ENCODE measurements at places on chromosomes 2 and 18.

GRCh38 chr2:177324797-177325196 lies 60.3 kb upstream of the NFE2L2 start:
- DNase-seq = no peak

DNA sequence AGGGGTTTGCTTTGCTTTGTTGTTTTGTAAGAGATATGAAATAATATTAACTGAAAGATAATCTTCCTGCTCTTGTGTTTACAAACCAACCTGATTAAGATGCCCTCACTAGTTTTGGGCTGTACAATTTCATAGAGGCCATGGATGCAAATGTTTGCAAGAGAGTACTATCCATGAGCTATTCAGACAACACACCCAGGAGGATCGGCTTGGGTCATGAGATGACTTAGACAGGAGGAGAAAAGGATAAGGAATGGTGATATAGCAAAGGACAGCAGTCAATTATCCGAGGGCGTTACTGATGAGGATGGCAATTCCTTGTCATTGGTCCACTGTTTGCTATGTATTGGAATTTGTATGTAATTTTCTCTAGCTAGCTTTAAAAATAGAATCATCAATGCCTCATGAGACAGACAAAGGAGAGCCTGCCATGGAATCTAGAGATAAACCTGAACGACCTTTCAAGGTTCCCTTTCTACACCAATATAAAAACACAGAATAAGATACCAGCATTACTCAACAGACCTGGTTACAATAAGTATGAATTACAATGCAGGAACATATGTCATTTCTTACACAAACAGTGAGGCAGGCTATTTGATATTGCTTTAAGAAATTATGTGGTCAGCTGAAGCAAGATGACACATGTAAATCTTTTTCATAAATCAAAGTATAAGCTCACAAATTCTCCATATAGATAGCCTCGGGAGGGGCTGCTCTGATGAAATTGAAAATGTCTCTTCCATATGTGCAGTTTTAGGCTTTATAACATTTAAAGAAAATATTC lies 54.4 kb upstream of the SOS1 start:
- no peak for DNase-seq

GRCh38 chr2:5528706-5529105 lies 163.5 kb upstream of the SOX11 start:
- DNase-seq = no peak

- DNase-seq = no peak
Measured at GRCh38 chr2:25281522-25281921, 60.2 kb downstream of the DNMT3A start.

GRCh38 chr2:8575038-8575833 lies 106.6 kb upstream of the ID2 start:
- DNase-seq = peak; percentile 27

- DNase-seq = no peak
Measured at GRCh38 chr2:43315482-43315881, 89.1 kb upstream of the ZFP36L2 start.

GRCh38 chr2:133993160-133993559 lies 260.7 kb upstream of the MGAT5 start:
- no peak for DNase-seq

- DNase-seq = no peak
Measured at GRCh38 chr2:127569666-127570065, 34.2 kb downstream of the MYO7B start.

DNA sequence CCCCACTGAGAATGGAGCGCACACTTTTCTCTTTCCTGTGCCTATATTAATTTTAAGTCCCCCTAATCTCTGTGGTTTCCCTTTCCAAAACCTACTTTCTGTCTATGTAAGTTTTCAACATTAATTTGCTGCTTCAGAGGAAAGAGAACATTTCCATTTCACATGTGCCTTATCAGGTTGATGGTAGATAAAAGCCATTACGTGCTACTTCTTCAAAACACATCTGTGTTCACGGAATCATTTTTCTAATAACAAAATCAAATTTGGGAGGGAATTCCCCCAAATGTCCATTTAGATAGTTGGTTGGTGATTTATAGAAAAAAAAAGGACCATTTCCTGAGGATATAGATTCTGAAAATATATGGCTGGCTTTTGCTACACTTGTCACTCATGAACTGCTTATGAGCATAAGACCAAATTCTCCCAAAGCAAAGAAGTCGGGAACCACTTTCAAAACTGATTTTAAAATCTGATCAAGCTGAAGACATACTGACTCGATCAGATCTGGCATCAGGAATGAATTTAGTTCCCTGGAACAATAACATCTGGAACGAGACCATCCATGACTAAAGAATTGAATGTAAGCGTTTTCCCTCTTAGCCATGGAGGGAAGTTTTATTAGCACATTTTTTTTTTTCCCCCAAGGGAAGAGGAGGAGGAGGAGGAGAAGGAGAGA lies 8.2 kb downstream of the PTGR3 start:
- no peak for DNase-seq

DNA sequence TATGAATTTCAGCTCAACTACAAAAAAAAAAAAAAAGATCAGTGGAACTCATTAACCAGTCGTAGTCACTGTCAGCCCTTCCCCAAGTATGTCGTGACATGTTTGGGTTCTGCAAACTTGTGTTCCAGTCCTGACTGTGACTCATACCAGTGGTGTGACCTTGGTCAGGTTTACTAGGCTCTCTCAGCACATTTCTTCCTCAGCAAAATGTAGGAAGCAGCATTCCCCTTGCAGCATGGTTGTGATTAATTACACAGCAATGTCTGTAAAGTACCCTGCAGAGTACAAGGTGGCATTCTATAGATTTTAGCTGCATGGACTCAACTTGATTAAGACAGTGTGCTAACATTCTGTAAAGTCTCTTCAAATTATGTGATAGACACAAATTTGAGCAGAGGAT lies 156.9 kb downstream of the LAMA1 start:
- DNase-seq = no peak

GRCh38 chr2:86283411-86284030 lies 53.9 kb downstream of the REEP1 start:
- DNase-seq = no peak

GRCh38 chr18:76496194-76496890 lies 1.3 kb upstream of the ZNF516 start:
- no peak for DNase-seq

DNA sequence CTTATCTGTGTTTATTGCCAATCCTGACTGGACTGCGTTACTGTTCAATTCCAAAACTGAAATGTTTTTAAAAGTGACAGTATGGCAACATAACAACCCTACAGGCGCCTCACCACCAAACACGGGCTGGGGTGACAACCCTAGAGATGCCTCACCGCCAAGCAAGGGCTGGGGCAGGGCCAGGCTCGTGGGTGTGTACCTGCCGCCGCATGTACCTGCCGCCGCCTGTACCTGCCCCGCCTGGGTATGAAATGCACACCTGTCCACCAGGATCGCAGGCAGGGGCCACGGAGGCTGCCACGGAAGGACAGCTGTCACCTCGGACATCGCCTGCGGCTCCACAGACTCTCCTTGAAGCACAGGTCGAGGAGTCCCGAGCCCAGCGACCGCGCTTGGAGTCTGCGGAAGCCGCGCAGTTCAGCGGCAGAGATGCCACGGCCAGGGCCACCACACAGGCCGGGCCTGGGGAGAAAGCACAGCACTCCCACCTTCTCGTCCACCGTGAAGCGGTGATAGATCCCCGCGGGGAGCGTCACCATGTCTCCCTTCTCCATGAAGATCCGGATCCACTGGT lies 18.9 kb downstream of the ADI1 start:
- no peak for DNase-seq

GRCh38 chr2:190105554-190105953 lies 43.0 kb upstream of the MSTN start:
- DNase-seq = no peak

DNA sequence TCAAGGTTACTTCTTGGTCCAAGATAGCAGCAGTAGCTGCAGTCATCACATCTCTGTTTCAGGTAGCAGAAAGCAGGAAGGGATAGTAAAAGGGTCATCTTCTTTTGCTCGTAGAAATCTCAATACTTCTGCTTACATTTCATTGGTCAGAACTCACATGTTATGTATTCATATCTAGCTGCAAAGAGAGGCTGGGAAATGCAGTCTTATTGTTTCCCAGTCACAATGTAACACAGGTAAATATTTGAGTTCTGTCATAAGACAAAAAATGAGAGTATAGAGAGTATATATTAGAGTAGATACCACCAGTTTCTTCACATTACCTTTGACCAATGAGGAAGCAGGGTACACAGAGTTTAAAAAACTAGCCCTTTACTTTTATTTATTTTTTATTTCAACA lies 132.4 kb upstream of the ITGA6 start:
- no peak for DNase-seq

DNA sequence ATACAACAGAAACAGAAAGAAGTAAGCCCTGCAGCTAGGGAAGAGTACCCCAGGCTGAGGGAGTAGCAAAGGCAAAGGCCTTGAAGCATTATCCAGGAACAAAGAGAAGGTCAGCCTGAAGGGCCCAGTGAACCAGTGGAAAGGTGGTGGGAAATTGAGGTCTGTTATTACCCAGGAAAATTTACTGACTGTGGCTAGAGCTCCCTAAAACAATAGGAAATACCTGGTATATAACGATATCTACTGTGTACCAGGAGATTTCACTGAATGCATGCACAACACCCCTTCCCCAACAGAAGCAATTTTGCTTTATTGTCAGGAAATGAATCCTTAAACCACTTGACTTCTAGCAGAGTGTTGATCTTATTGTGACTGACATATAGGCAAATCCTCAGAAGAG lies 365.3 kb downstream of the ERBB4 start:
- DNase-seq = no peak

DNA sequence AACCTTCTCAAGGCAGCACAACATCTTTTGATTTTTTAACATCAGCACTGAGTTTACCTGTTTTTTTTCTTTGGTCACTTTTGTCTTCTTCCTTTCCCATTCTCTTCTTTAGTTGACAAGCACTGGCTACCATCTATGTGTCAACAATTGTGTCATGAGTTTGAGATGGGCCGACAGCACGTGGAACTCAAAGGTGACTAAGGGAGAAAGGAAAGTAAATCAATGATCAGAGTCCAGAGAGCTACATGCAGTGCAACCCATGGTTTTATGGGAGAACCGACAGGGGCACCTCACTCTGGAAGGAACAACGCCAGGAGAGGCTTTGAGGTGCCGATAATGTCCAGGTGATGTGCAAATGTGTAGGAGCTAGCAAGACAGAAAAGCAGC lies 755.5 kb downstream of the RNF144A start:
- no peak for DNase-seq

- no peak for DNase-seq
Measured at GRCh38 chr18:78090584-78090983, 840.9 kb downstream of the GALR1 start.

DNA sequence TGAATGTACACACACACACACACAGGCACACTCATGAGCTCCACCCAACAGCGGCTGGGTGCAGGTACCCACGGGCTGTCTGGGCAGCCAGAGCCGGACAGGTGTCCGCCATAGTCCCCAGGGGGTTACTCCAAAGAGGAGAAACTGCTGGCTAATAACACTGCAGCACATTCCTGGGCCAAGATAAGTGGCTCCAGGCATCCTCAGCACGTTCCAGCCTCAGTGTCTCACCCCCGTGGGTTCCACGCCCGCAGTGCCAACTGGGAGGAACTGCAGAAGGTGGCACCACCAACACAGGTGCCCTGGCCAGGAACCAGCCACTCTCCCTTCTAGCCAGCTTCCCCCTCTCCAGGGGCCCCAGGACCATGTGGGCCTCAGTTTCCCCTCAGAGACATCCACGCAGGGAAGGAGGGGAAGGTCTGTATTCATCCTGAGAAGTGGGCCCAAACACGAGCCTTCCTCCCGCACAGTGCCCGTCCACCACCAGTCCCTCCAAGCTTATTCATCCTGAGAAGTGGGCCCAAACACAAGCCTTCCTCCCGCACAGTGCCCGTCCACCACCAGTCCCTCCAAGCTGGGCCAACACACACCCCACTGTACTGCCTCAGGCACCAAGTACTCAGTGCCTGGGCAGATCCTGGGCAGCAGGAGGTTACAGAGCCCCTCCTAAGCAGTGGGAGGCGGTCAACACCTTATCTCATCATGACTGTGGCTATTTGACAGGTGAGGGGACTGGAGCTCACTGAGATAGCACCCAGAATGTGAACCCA lies 47.6 kb downstream of the TNS1 start:
- DNase-seq = no peak

DNA sequence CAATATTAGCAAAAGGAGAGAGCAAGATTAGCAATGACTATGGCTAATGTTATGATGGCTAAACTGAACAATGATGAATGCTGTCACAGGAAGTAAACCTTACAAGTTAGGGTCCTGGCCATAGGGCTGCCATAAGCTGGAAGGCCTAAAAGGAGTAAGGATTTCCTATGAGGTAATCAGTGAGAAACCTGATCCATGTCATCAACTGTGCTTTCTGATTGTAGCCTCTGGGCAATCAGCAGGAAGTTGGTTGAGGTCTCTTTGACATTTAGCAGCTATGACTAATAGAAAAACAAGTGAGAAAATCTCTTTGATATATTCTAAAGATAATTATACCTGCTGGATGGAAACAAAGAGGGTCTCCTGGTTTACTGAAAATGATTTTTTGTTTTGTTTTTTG lies 193.0 kb downstream of the RAB3GAP1 start:
- no peak for DNase-seq

- no peak for DNase-seq
Measured at GRCh38 chr2:65320042-65320725, 92.6 kb downstream of the ACTR2 start.

DNA sequence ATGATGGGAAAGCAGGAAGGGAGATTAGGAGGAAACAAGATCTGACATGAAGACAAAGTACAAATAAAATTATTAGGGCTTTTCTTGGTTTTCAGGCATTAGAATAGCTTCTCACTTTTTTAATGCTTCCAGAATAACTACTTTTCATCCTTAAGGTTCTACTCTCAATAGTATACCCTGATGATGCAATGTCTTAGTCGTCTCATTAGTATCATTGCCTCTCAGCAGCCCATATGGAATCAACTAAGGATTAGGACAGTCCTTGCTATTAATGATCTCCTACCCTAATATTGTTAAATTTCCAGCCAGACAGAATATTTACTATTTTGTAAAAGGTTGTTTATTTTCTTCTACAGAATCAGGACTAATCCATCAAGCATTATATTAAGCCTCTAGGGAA lies 55.9 kb downstream of the RELCH start:
- DNase-seq = no peak

DNA sequence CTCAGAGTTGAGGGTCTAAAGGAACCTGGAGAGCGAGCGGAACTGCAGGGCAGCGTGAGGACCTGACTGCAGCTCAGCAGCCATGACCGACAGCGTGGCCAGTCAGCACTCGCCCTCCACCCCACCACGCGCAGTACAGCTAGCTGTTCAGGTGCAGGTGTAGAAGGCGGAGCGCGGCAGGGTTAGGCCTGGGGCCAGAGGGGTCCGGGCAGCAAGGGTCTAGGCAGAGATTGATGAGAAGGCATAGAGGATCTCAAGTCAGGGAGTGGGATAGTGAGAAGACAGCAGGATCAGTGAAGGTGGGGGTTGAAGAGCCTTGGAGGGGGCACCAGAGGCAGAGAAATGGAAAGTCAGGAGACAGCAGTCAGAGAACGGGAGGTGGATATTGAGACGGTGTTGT lies 71.0 kb downstream of the STEAP3 start:
- DNase-seq = no peak

GRCh38 chr2:158795195-158795924 lies at the start of gene DAPL1:
TSS of gene DAPL1 (plus strand) at chr2:158795317. CDS start at chr2:158795373, 56 bp downstream.
- DNase-seq = no peak
